ENCODE measurements at places on chromosomes 4 and X.

GRCh38 chr4:8681391-8681790, 88.8 kb downstream of the CPZ start:
- H3K4me1 ChIP-seq, result no peaks in the 10 kb centered on the region
- peaks cover 15% of the 10 kb centered on the region for H3K27me3 ChIP-seq
- no peak overlapping the region for H3K27ac ChIP-seq

DNA sequence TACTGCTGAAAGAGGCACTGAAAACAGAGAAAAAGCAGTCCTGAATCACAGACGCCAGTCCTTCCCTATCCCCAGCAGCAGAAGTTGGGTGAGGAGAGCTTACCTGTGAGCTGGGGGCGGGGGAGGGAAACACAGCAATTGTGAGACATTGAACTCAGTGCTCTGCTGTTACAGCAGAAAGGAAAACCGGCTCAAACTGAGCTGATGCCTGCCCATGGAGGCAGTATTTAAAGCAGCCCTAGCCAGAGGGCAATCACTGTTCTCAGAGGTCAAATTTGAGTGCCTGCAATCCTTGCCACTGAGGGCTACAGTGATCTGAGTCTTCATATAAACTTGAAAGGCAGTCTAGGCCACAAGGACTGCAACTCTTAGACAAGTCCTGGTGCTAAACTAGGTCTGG, 220.7 kb downstream of the GRXCR1 start:
- H3K4me1 ChIP-seq, result peaks cover 7% of the 10 kb centered on the region
- H3K27ac ChIP-seq, result no peak overlapping the region
- no peaks in the 10 kb centered on the region for H3K27me3 ChIP-seq
- DNase-seq, result no peak
- H3K4me3 ChIP-seq, result no peak overlapping the region

GRCh38 chrX:137031039-137031438, 2.8 kb downstream of the GPR101 start:
- DNase-seq, result no peak
- H3K27ac ChIP-seq, result no peak overlapping the region
- H3K36me3 ChIP-seq, result no peaks in the 10 kb centered on the region
- H3K4me3 ChIP-seq, result no peak overlapping the region
- peaks cover 23% of the 10 kb centered on the region for H3K27me3 ChIP-seq

GRCh38 chrX:45714866-45715265, 514.2 kb upstream of the DIPK2B start:
- H3K4me3 ChIP-seq, result no peak overlapping the region
- peaks cover 12% of the 10 kb centered on the region for H3K4me1 ChIP-seq
- H3K36me3 ChIP-seq, result no peaks in the 10 kb centered on the region
- no peak overlapping the region for H3K27ac ChIP-seq
- DNase-seq, result no peak
- H3K27me3 ChIP-seq, result no peaks in the 10 kb centered on the region

DNA sequence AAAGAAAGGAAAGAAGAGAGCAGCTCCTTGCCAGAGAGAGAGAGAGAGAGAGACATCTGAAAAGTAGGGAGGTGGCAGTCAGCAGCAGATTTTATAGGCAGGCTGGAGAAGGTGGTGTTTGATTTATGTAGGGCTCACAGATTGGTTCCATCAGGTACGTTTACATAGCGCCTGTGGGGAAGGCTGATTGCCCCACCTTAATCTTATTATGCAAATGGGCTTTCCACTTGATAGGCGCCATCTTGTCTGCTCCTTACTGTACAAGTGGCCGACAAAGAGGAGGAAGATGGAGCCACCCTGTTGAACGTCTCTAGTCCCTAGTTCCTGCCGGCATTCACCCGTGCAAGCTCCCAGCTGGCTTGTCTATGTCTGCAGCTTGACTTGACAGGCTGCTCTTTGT, 49.1 kb upstream of the DHRSX start:
- H3K4me1 ChIP-seq, result peaks cover 40% of the 10 kb centered on the region
- H3K27me3 ChIP-seq, result 0 out of 2 replicates have a peak, but pooled peaks cover 2% of the 10 kb centered on the region
- peak overlapping the region; percentile 88 for H3K27ac ChIP-seq
- DNase-seq, result no peak
- H3K4me3 ChIP-seq, result no peak overlapping the region

- DNase-seq, result no peak
- H3K36me3 ChIP-seq, result no peaks in the 10 kb centered on the region
- no peak overlapping the region for H3K27ac ChIP-seq
- H3K27me3 ChIP-seq, result no peaks in the 10 kb centered on the region
- peaks cover 7% of the 10 kb centered on the region for H3K4me1 ChIP-seq
- no peak overlapping the region for H3K4me3 ChIP-seq
These were observed 81.7 kb downstream of the PDGFC start for GRCh38 chr4:156889616-156890594.

GRCh38 chr4:7651461-7651921, 216.8 kb upstream of the PSAPL1 start:
- peak overlapping the region; percentile 66 for H3K27ac ChIP-seq
- H3K36me3 ChIP-seq, result no peaks in the 10 kb centered on the region
- peaks cover 26% of the 10 kb centered on the region for H3K4me1 ChIP-seq

DNA sequence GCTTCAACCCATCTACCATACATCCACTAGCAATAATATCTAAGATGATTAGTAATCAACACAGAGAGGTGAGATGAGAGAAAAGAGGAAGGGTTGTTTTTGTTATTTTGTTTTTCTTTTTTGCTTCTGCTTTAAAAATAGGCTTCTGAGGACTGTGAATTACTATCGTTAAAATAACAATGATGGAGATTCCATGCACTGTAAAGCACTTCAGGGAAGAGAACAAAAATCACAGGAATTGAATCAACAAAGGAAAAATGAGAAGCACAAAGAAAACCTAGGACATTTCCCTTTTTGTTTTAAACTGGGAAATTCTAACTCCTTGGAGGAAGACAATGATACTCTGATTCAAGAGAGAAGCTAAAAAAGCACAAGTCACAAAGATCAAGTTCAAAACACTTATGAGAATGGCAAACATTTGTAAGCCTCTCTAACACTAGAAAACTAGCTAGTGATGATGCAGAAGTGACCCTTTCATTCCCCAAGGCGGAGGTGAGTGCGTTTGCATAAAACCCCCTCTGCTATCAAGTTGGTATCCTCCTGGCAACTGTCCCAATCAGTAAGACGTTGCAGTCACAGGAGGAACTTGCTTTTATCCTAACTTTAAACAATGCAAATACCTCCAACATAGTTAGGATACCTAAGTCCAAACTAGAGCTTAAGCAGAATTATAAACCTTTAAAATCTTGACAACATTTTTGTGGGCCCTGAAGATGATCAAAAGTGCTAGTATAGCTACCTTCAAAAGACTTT, 308.5 kb downstream of the CAMK2D start:
- peak overlapping the region; percentile 98 for H3K27ac ChIP-seq
- DNase-seq, result peak; percentile 53
- H3K27me3 ChIP-seq, result no peaks in the 10 kb centered on the region
- H3K36me3 ChIP-seq, result no peaks in the 10 kb centered on the region
- H3K4me1 ChIP-seq, result peaks cover 58% of the 10 kb centered on the region

DNA sequence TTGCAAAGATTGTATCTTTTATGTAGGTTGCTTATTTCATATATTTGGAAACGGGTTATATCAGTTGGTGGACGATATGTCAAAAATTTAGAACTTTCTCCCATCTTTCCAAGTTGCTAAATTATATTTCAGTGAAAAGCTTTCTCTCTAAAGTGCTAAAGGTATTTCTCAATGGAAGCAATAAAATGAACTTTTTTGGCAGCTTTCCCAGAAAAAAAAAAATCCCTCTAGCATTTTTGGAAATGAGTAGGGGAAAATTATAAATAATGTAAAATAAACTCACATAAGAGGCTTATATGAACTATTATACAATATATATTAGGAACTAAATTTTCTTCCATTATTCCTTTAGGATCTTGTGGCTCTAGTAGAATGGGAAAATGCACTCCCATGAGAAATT, 152.2 kb downstream of the GRID2 start:
- peaks cover 70% of the 10 kb centered on the region for H3K4me1 ChIP-seq
- DNase-seq, result no peak
- no peak overlapping the region for H3K27ac ChIP-seq
- H3K36me3 ChIP-seq, result no peaks in the 10 kb centered on the region
- no peaks in the 10 kb centered on the region for H3K27me3 ChIP-seq

GRCh38 chrX:14504960-14505538, 24.3 kb upstream of the GLRA2 start:
- no peak for DNase-seq
- H3K36me3 ChIP-seq, result no peaks in the 10 kb centered on the region
- H3K27me3 ChIP-seq, result no peaks in the 10 kb centered on the region
- H3K4me1 ChIP-seq, result no peaks in the 10 kb centered on the region
- H3K27ac ChIP-seq, result no peak overlapping the region
- no peak overlapping the region for H3K4me3 ChIP-seq

All from WTC11 (cell line).